ENCODE measurements at places on chromosomes 11 and 22.

DNA sequence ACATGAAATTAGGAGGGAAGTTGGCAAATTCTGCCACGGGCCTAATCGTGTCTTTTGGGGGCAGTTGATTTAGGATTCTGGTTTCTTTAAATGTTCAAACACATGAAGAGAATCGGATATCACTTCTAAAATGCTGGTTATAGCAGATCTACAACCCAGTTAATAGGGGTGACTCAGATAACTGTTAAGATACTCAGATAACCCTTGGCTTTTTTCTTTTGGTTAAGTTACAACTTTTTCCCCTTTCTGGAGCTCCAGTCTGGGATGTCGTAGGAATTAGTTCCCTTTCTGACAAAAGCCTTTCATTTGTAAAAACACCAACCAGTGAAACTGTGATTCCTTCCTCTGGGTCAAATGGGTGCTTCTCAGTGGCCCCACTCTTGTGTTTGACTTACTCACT lies 976 bp downstream of the DEPDC7 start:
- H3K4me1 ChIP-seq: peaks cover 16% of the 10 kb centered on the region
- H3K27me3 ChIP-seq: peaks cover 52% of the 10 kb centered on the region
- no peak for DNase-seq
- no peak overlapping the region for H3K27ac ChIP-seq
- peaks cover 9% of the 10 kb centered on the region for H3K36me3 ChIP-seq
- peak overlapping the region; percentile 66 for H3K4me3 ChIP-seq

DNA sequence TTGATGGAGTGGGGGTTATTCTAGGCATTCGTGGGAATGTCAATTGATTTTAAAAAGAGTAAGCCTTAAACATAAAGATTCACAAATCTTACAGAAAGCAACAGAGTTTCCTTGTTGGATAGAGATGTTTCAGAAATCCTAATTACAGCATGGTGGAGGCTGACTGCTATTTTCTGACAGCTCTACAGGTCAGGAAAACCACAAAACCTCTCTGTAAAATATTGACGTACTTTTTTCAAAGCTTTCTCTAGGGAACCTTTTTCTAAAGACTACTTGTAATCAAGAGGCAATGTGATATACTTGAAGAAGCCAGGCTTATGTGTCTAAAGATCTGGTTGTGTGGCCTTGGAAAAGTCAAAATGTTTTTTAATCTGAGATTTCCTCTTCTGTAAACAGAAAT lies 9.1 kb upstream of the OR8B8 start:
- no peaks in the 10 kb centered on the region for H3K36me3 ChIP-seq
- no peak for DNase-seq
- H3K4me3 ChIP-seq: no peak overlapping the region
- H3K27ac ChIP-seq: no peak overlapping the region

GRCh38 chr11:57322256-57323166 lies 2.2 kb downstream of the TNKS1BP1 start:
- no peak overlapping the region for H3K27ac ChIP-seq
- H3K27me3 ChIP-seq: no peaks in the 10 kb centered on the region
- peaks cover 24% of the 10 kb centered on the region for H3K4me1 ChIP-seq
- DNase-seq: no peak

DNA sequence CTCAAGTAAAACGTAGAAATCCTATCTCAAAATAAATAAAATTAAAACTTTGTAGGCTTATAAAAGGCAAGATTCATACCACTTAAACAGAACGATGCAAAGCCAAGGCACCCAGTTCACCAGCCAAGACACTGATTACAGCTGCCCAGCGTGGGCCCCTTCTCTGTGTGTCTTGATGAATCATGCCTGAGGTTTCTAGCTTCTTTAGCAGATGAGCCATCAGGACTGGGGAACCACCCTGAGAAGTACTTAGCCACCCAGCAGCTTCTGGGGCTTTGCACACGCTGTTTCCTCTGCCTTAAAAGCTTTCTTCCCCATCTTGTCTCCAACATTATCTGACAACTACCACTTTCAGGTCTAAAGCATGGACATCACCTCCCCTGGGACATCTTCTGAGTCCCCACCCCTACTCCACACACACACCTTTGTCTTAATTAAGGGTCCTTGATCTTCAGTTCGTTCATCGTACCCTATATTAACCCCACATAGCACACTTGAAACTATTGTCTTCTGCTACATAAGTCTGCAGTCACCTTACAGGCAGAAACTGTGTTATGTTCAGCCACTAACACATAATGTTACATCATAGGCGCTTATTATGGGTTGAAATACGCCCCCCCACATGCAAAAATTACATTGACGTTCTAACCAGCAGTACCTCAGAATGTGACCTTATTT lies 8.7 kb upstream of the LAYN start:
- DNase-seq: peak; percentile 81
- peak overlapping the region; percentile 81 for H3K27ac ChIP-seq
- peaks cover 35% of the 10 kb centered on the region for H3K27me3 ChIP-seq

DNA sequence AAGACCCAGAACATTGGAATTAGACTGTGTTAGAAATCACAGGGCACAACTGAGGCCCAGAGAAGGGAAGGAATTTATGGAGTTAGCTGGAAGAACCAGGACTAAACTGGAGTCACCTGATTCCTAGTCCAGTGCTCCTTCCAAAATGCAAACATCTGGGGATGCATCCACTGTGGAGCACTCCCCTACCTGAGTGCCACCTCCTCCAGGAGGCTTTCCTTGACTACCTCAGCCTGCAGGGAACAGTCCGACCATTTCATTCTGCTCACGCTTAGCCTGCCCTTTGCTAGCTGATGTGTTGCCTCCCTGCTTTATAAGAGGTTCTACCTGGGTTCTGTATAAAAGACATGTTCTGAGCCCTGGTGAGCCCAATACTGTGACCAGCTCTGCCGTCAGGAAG lies 24.0 kb downstream of the CHRDL2 start:
- H3K27me3 ChIP-seq: peaks cover 2% of the 10 kb centered on the region
- H3K27ac ChIP-seq: no peak overlapping the region
- H3K36me3 ChIP-seq: no peaks in the 10 kb centered on the region
- no peak for DNase-seq

DNA sequence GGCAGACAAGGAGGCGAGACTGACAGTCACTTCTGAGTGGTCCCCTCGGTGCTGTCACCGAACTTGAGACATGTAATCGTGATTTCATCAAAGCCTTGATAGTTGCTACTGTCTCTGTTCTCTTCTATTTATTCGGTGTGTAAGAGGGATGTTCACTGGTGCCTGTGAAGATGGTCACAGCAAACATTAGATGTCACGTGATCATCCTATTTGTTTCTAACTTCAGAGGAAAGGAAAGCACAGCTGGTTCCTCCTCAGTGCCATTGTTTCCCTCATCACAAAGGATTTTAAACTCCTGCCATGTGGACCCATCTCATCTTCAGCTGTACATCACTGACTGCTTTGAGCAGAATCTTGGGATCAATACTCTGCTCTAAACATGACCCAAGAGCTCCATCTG lies 73.1 kb upstream of the CLMP start:
- no peaks in the 10 kb centered on the region for H3K36me3 ChIP-seq
- no peak for DNase-seq
- no peak overlapping the region for H3K4me3 ChIP-seq
- peaks cover 44% of the 10 kb centered on the region for H3K27me3 ChIP-seq
- no peak overlapping the region for H3K27ac ChIP-seq

GRCh38 chr11:36948460-36949127 lies 350.6 kb upstream of the RAG2 start:
- H3K27me3 ChIP-seq: no peaks in the 10 kb centered on the region
- no peak overlapping the region for H3K4me3 ChIP-seq

DNA sequence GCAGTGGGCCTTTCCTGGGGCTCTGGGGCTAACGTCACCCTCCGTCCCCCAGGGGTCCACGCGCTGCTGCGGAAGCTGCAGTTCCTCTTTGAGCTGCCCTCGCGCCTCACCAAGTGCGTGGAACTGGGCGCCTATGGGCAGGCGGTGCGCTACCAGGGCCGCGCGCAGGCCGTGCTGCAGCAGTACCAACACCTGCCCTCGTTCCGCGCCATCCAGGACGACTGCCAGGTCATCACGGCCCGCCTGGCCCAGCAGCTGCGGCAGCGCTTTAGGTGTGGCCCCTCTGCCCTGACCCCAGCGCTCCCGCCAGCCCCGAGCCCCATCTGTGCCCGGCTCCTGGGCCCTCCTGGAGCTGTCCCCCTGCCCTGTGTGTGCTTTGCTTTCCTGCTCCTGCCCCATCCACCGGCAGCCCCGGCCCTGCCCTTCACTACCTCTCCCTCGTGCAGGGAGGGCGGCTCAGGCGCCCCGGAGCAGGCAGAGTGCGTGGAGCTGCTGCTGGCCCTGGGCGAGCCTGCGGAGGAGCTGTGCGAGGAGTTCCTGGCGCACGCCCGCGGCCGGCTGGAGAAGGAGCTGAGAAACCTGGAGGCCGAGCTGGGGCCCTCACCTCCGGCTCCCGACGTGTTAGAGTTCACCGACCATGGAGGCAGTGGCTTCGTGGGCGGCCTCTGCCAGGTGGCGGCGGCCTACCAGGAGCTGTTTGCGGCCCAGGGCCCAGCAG lies 3.8 kb upstream of the TM7SF2 start:
- H3K27me3 ChIP-seq: no peaks in the 10 kb centered on the region
- H3K27ac ChIP-seq: no peak overlapping the region
- DNase-seq: no peak
- peaks cover 40% of the 10 kb centered on the region for H3K4me1 ChIP-seq
- H3K4me3 ChIP-seq: no peak overlapping the region

DNA sequence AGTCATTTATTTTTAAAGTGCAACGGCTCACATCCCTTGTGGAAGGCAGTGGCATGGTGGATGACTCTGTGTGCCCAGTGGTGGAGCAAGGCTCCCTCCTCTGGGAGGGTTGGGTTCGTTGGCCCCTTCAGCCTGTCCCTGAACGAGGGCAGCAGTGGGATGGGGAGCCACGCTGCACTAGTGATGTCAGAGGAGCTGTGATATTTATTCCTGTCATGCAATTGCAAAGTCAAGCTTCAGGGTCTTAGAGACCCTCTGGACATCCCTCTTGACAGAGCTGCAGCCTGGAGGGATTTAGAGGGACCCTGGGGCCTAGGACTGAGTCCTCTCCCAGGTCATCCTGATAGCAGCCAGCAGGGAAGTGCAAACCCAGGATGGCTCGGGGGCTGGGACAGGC lies 78.2 kb upstream of the NARS2 start:
- peak; percentile 33 for DNase-seq
- no peak overlapping the region for H3K27ac ChIP-seq

DNA sequence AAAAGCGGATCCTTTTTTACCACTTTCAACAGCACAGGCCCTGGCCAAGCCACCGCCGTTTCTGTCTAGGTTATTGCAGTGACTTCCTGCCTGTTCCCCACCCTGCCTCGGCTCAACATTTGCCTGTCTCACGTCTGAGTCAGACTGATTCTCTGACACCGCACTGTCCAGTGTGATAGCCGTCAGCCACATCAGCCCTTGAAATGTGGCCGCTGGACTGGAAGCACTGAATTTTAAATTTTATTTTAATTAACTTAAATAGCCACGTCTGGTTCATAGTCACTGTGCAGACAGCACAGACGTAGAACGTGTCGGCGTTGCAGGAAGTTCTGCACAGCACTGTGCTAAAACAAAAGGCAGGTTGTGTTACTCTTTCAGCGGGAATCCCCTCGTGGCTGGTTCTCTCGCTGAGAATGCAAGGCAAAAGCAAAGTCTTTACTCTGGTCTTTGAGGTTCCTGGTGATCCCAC lies 56.3 kb upstream of the ADSL start:
- H3K36me3 ChIP-seq: peaks cover 49% of the 10 kb centered on the region
- peak overlapping the region; percentile 48 for H3K4me3 ChIP-seq
- H3K4me1 ChIP-seq: peaks cover 56% of the 10 kb centered on the region

DNA sequence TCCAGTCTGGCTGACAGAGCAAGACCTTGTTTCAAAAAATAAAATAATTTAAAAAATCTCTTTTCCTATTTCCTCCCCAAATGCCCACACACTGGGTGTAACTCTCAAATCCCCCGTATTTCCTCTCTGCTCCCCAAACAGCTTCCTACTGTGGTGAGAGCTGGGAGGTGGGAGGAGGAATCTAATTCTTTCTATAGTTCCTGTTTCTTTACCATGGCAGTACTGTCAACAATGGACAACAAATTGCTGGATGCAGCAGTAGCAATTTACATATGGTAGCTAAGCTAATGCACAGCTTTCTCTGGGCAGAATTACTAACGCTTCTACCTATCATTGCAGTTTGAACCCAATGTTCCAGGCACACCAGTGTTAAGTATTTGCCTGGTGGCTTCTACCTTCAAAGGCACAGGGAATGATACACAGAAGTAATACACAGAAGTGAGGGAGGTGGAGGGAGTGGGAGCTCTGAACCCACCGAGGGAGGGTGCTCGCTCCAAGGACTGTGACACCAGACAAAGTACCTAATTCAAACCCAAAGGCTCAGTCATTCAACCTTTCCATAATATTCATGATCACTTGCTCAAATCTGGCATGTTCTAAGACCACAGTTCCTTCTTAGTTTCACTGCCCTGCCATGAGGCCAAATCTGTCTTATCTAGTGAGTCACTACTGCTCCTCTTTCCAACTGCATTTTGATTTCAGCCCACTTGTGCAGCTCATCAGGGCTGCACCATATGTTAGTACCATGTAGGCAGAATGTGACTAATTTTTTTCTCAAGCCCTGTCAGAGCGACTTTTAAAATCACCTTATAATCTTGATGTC lies 37.9 kb downstream of the CELF1 start:
- DNase-seq: no peak
- H3K4me1 ChIP-seq: peaks cover 48% of the 10 kb centered on the region
- no peak overlapping the region for H3K4me3 ChIP-seq

- no peaks in the 10 kb centered on the region for H3K36me3 ChIP-seq
- no peak overlapping the region for H3K4me3 ChIP-seq
- no peak overlapping the region for H3K27ac ChIP-seq
- H3K27me3 ChIP-seq: no peaks in the 10 kb centered on the region
Measured at GRCh38 chr11:81920205-81920604, 813.5 kb downstream of the FAM181B start.

GRCh38 chr11:1563697-1564534 lies 8.2 kb downstream of the DUSP8 start:
- H3K27ac ChIP-seq: no peak overlapping the region
- H3K36me3 ChIP-seq: no peaks in the 10 kb centered on the region
- no peak overlapping the region for H3K4me3 ChIP-seq
- H3K4me1 ChIP-seq: peaks cover 3% of the 10 kb centered on the region

GRCh38 chr11:120880498-120881175 lies 143.3 kb upstream of the TBCEL start:
- no peaks in the 10 kb centered on the region for H3K4me1 ChIP-seq
- DNase-seq: no peak
- H3K4me3 ChIP-seq: no peak overlapping the region

GRCh38 chr22:45240810-45241631 lies at the start of gene KIAA0930:
Gene KIAA0930 (minus strand): TSS chr22:45240894. CDS start chr22:45240703, 191 bp downstream.
- peak; percentile 93 for DNase-seq
- H3K27ac ChIP-seq: peak within 1 kb of the TSS; percentile 90
- H3K36me3 ChIP-seq: peaks cover 4% of the 10 kb centered on the region
- H3K4me1 ChIP-seq: peaks cover 32% of the 10 kb centered on the region

DNA sequence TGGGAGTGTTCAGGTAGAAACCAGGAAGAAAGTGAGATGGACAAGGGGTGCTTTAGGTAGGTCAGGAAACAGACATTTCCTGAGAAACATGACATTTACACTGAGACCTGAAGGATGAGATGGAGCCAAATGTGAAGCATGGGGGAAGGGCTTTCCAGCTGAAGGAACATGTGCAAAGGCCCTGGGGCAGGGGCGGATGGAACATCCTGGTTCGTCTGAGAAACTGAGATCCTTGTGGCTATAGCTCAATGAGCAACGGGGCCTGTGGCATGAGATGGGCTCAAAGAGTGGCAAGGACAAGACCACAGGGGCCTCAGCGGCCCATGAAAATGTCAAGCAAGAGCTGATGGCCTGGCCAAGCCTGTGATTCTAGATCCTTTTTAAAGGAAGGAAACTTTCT lies 127.4 kb downstream of the DSCAML1 start:
- H3K4me3 ChIP-seq: no peak overlapping the region
- H3K27ac ChIP-seq: no peak overlapping the region
- DNase-seq: no peak

GRCh38 chr11:128135451-128135850 lies 451.9 kb downstream of the ETS1 start:
- no peaks in the 10 kb centered on the region for H3K4me1 ChIP-seq
- H3K27ac ChIP-seq: no peak overlapping the region
- H3K27me3 ChIP-seq: no peaks in the 10 kb centered on the region
- no peak overlapping the region for H3K4me3 ChIP-seq
- peaks cover 2% of the 10 kb centered on the region for H3K36me3 ChIP-seq
